ENCODE measurements at places on chromosomes 2 and 18.

DNA sequence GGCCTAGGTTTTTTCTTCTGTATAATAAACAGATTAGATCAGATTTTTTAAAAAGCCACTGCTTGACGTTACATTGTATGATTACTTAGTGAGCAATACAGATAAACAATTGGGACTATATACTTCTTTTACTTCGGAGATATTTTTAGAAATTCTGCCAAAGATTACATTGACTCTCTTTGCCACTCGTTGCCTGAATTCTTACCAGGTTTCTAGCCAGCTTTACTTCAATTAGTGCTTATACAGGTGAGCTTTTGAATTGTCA, 156.6 kb downstream of the HAUS1 start:
- no peak for DNase-seq

GRCh38 chr2:221060376-221060775, 511.7 kb downstream of the EPHA4 start:
- DNase-seq: no peak

GRCh38 chr2:18378020-18378653, 182.3 kb downstream of the RDH14 start:
- DNase-seq: no peak

DNA sequence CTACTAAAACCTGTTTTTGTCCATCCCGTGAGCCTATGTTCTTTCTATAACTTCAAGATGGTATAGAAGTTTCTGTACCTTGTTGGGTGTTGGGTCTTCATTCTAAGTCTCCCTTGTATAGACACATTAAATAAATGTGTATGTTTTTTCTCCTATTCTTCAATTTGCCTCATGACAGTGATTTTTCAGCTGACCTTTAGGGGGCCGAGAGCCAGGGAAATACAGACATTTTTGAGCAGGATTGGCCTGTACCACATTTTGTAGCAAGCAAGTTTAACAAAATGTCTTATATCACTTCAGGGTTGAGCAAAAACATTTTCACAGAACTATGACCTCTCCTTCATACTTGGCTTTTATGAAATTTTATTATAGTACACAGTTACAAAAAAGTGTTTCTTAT, 495.4 kb upstream of the CDH7 start:
- no peak for DNase-seq

DNA sequence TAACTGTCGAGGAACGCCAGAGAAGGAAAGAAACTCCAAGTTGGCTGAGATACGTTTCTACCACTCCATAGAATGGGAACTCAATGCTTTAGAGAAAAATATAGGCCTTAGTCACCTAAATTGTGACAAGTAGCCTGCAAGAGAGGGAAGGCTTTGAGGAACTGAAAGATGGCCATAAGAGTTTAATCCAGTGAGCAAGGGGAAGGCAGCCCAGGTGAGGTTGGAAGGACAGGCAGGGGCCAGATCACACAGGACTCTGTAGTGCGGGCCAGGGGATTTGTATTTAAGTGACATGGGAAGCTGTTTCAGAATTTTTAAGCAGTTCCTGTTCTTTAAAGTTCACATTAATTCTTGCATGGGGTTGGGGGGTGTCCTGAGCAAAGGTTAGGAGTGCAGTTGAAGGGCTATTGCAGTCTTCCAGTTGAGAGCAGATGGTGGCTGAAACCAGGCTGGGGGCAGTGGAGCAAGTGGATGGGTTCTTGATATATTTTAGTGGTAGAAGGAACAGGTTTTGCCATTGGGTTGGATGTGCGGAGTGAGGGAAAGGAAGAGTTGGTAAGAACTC, 138.9 kb upstream of the PELI1 start:
- no peak for DNase-seq

DNA sequence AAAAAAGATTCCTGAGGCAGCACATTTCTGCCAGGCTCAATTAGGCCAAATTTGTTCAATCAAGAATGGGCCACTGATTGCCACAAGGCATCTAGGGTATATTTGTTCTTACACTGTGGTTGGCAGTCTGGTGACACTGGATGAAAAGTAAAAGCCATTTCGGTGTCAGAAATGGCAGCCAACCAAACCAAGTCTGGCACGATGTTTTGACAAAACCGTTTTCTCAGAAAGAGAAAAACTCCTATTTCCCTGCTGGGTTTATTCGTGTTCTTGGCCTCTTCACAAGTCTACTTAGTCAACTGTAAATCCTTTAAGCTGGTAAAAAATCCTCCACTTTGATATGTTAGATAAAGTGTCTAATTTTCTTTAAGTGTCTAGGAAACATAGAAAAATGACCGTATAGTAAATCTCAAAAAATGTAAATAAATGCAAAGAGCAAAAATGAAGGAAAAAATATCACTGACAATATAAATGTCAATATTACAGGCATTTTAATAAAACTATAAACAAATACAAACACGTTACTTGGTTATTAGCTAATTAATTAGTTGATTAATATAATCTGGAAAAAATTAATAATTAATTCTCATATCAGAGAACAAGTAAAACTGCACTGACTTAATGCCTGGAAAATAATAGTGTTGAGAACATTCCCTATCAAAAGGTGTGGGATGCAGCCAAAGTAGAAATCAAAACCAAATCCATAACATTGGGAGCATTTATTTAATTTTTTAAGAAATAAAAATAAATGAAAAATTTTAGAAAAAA, 182.0 kb upstream of the ZNF804A start:
- no peak for DNase-seq

GRCh38 chr2:191941376-191941929, 94.6 kb upstream of the CAVIN2 start:
- DNase-seq: no peak

GRCh38 chr18:51083398-51083797, 53.4 kb downstream of the SMAD4 start:
- DNase-seq: no peak

- DNase-seq: no peak
Observed at GRCh38 chr2:230947908-230948365, 22.9 kb upstream of the GPR55 start.

DNA sequence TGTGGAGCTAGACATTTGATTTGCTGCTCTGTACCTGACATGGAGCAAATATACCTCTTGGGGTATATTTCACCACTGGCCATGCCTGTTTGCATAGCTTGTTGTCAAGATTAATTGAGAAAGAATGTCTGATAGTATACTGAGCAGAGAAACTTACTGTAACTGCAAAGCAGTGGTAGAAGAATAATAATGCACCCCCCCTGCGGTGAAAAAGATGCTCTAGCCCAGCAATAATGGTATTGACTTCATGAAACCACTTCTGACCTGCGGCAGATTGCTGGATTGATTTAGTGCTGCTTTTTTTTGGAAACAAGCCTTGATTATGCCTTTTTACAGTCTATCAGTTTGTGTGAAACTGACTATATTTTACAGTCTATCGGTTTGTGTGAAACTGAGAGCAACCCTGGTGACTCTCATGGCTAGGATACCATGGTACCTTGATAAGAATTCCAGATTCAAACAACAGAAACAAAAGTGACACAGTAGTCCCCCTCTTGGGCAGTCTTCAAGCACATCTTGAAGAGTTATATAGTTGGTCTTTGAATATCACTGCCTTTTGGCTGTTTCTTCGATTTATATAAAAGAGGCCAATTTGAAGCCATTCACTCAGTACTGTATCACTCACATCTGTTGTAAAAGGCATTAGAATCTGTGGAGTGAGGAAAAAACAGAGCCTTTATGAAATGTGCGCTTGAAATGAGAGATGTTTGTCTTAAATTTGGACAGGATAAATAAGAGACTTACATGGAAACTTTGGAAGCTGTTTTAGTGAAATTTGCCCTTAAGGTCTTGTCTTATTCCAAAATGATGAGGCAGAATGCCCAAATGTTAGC, 102.5 kb downstream of the FMNL2 start:
- no peak for DNase-seq

- DNase-seq: peak; percentile 86
Observed at GRCh38 chr2:198144660-198145059, 340.3 kb downstream of the PLCL1 start.

DNA sequence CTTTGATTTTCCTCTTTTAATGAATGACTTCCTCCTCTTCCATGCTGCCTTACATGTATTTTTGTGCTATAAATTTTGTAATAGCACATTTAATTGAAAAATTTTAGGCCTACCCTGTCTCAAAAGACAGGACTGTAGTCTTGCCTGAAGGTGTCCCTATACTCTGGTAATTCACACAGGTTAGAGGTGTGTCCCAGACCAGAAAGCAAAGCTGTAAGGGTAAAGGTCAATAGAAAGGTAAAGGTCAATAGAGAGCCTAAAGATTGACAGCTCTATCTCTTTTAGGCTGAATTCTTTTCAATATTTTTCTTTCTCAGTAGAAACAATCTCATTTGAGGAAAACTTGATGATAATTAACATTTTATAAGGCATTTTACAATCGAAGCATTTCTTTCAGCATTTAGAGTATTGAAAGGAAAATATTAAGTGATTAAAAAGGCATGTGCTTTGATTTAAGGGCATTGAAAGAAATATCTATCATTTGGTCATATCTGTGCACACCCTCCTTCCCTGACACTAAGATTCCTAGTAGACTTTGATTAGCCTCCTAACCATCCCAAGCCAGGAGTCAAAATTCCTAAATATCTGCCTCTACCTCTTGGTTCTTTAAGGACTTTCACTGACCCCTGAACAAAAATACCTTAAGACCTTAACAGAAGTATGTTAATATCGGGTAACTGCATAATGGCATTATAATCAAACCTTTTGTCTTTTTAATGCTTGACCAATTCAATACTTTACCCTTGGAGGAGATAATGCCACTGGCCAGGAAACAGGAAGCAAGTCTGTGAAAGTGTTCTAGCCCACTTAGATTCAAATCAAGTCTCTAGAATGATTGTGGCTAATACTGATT, 161.8 kb upstream of the DTNA start:
- no peak for DNase-seq

- DNase-seq: no peak
Observed at GRCh38 chr2:100211521-100211920, 69.1 kb upstream of the AFF3 start.

DNA sequence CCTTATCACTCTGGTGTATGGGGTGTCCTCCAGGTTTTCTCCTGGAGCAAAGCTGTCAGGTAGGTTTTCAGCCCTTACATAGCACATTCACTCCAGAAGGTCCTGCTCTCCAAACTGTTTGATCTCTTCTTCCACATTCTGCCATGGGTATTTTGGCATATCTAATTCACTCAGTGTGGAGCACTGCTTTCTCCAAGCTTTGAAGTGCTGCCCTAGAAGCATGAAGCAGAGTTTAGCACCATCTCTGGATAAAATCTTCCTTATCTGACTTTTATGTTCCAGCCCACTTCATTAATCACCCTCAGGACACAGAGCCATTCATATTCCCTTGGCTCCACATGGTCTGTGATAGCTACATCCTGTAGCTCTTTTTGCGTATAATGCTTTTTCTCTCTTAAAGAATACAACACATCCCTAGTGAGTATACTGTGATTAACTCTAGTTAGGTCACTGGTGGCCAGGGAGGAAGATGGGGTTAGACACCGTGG, 56.7 kb upstream of the ARHGAP28 start:
- DNase-seq: no peak

GRCh38 chr2:23673082-23673481, 253.8 kb downstream of the ATAD2B start:
- no peak for DNase-seq

GRCh38 chr2:73111073-73112025, 1.4 kb downstream of the RAB11FIP5 start:
- no peak for DNase-seq

- DNase-seq: no peak
Observed at GRCh38 chr2:237128026-237128703, 42.5 kb downstream of the COPS8 start.

DNA sequence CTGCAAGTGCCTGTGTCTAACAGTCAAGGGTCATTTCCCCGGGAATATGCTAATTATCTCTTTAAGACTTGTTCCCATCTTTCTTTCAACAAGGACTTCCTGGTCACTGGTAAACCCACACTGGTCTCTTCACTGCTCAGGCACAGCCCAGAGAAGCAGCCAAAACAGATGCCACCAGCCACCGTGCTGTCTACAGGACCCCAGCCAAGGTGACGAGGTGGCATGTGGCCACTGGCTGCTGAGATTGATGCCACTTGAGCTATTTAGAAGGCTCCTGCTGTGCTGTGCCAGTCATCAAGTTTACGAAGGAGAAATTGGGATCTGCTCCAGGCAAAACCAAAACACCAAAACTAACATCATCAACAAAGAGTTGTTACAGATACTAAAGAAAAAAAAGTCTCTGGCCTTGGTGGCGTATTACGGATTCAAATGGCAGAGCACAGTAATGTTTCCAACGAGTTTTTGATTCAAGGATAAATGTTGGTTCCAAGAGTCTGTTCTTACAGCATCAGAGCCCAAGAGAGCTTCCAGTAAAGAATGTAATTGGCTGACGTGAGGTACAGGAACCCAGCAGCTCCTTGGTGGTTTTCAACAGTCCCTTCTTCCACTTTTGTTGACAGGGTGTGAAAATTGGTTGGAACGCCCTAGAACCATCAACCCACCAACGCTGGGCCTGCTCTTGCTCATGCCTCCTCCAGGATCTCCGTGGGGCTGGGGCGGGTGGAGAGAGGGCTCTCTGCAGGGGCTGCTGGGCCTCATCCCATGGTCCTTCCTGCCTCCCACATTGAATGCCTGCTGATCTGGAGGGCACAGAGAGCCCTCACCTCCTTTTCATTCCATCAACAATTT, 63.7 kb upstream of the ZCCHC2 start:
- DNase-seq: no peak
